Aorta (tissue), 5 donors: ENCODE measurements at places on chromosomes 11 and 22. TPM values are rescaled to one million over a fixed set of nuclear protein-coding genes. Genes with fewer than 3 reads are reported as not detected.

NRGN gene
- 38.5 TPM for polyA plus RNA-seq

DNA sequence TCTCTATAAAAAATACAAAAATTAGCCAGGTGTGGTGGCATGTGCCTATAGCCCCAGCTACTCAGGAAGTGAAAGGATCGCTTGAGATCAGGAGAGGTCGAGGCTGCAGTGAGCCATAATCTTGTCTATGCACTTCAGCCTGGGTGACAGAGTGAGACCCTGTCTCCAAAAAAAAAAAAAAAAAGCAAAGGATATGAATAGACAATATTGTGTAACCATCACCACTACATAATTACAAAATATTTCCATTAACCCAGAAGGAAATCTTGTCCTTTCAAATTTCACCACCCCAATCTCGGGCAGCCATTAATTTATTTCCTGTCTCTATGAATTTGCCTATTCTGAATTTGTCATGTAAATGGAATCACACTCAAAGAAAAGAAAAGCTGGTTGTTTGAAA lies 21.2 kb downstream of the RSF1 start:
- H3K27me3 ChIP-seq, result no peaks in the 10 kb centered on the region
- no peak for DNase-seq

DNA sequence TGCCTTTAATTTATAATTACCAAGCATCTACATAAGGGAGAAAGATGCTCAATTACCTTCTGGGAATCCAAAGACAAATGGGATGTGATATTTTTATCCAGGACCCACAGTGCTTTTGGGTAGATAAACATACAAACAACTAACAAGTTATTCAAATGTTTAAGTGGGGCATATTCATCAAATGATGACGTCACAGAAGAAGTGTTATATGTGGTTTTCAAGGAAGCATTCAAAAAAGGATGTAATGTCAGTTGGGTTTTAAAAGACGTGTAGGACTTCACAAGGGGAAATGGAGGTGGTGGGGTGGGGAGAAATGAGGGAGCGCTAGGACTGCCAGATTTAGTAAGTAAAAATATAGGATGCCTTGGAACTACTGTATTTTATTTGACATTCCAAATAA lies 915.9 kb downstream of the KCNA4 start:
- DNase-seq, result no peak
- H3K36me3 ChIP-seq, result no peaks in the 10 kb centered on the region
- no peaks in the 10 kb centered on the region for H3K27me3 ChIP-seq
- H3K4me3 ChIP-seq, result no peak overlapping the region
- H3K4me1 ChIP-seq, result no peaks in the 10 kb centered on the region

DNA sequence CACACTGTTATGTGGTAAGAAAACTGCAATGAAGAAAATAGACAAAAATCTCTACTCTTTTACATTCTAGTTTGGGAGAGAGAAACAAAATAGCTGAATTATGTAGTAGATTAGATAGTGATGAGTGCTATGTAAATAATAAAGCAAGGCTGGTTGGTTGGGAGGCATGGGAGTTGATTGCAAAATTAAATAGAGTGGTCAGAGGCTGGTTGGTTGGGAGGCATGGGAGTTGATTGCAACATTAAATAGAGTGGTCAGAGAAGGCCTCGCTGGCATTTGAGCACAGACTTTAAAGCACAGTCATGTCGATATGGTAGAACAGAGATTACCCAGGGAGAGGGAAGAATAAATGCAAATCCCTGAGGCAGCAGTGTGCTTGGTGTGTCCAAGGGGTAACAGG lies 22.4 kb downstream of the SIK2 start:
- no peak for DNase-seq
- no peaks in the 10 kb centered on the region for H3K4me1 ChIP-seq
- no peak overlapping the region for H3K4me3 ChIP-seq
- no peaks in the 10 kb centered on the region for H3K27me3 ChIP-seq

XKR3 gene
- not detected for polyA plus RNA-seq

MPST gene
- 102 TPM for polyA plus RNA-seq

DNA sequence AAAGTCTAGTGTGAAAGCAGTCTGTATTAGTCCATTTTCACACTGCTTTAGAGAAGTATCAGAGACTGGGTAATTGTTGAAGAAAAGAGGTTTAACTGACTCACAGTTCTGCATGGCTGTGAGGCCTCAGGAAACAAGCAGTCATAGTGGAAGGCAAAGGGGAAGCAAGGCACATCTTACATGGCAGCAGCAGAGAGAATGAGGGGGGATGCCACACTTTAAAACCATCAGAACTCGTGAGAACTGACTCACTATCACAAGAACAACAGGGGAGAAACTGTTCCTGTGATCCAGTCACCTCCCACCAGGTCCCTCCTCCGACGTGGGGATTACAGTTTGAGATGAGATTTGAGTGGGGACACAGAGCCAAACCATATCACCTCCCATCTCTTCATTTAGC lies 13.8 kb upstream of the TUBA8 start:
- H3K4me1 ChIP-seq, result no peaks in the 10 kb centered on the region
- H3K4me3 ChIP-seq, result no peak overlapping the region
- no peaks in the 10 kb centered on the region for H3K27me3 ChIP-seq
- DNase-seq, result no peak
- no peaks in the 10 kb centered on the region for H3K36me3 ChIP-seq

DNA sequence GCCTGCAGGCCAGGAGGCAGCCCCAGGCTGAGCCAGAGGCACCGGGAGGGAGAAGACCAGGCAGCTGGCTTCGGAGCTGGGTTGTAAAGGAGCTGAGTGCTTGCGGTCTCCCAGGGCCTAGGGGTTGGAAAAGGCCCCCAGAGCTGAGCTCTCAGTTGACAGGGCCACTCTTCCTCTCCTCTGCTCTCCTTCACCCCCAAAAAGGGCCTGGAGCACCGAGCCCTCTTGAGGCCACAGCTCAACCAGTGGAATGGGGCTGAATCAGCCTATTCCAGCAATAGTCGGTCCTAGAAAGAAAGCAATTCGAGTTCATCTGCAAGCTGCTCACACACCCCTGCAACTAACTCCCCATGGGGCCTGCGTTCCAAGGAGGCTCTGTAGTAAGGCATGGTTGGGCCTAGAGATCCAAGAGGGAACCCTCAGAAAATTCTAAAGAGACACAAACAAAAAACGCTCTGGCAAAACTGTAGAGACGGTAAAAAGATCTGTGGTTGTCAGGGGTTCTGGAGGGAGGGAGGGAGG lies 205.0 kb downstream of the BUD13 start:
- no peaks in the 10 kb centered on the region for H3K4me1 ChIP-seq
- no peak overlapping the region for H3K27ac ChIP-seq
- H3K27me3 ChIP-seq, result no peaks in the 10 kb centered on the region
- H3K4me3 ChIP-seq, result no peak overlapping the region
- no peaks in the 10 kb centered on the region for H3K36me3 ChIP-seq

KCNQ1 gene
- 5.4 TPM for polyA plus RNA-seq

HBD gene
- not detected for polyA plus RNA-seq

- peak overlapping the region; percentile 74 for H3K27ac ChIP-seq
- H3K27me3 ChIP-seq, result no peaks in the 10 kb centered on the region
Measured at GRCh38 chr11:44604171-44604581, 38.7 kb downstream of the CD82 start.

DNA sequence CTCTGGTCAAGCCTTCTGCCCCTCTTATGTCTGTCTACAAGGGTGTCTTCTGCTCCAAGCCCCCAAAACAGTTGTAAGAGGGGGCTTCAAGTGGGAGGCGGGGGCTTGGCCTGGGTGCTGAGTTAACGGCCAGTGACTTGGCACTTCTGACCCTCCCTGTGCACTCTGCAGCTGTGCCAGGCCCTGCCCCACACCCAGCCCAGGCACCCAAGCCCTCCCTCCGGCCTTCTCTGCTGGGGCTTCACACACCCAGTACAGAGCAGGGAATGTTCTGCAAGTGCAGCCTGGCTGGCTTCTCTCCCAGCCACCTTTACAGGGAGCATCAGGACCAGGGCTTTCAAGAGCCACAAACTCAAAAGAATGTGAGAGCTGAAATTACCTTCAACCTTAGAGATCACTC lies 3.8 kb downstream of the TMEM121B start:
- peak; percentile 68 for DNase-seq
- no peak overlapping the region for H3K27ac ChIP-seq
- no peak overlapping the region for H3K4me3 ChIP-seq

DNA sequence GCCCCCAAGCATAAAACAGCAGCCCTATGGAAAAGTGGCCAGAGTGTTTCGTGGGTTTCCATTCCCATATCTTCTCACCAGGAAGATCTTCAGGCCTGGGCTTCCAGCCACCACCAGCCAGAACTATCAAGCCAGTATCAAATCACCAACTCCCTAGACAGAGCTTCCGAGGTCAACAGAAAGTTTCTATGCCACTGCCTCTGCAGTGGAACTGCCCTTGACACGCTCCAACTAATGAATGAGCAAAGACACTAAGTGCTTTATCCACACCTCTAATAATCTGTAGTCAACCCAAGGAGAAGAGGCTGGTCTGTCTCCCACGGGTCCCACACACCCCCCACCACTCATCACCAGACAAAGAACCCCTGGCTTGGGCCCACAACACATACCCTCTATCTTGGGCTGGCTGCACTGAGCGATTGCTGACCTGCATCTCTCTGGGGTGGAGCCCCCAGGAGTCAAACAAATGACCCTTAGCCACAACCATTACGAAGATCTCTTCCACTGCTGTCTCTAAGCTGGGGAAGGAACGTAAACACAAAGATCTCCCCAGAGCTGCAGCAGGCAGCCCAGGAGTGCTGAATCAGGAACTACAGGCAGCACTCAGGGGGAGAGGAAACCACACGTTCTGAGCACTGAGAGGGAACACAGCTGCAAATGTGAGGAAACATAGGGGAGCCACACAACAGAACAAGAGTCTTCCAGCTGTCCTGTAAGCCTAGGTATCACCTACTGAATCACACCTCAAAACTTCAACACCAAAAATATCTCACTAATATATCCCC lies 9.7 kb downstream of the OR5AN1 start:
- no peaks in the 10 kb centered on the region for H3K4me1 ChIP-seq
- no peaks in the 10 kb centered on the region for H3K27me3 ChIP-seq
- H3K27ac ChIP-seq, result no peak overlapping the region
- no peaks in the 10 kb centered on the region for H3K36me3 ChIP-seq

- peak overlapping the region; percentile 77 for H3K4me3 ChIP-seq
- no peak for DNase-seq
- H3K36me3 ChIP-seq, result no peaks in the 10 kb centered on the region
Measured at GRCh38 chr22:50245214-50246072, 620 bp upstream of the TUBGCP6 start.

DNA sequence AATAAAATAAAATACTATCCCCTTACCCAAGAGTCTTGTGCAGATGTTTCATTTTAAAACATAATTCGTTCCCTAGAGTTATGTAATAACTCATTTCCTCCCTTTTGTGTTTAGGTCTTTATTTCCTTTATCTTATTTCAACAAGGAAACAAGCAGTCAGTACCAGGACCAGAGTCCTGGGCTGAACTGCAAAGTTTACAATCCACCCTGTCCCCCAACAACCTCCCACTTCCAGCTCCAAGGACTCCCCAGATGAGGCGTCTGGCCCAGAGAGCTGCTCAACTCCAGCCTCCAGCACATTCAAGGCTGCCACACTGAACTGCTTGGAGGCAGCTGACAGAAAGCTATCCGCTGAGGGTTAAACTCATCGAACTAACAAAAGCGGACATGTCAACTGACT lies 4.5 kb downstream of the POLDIP3 start:
- DNase-seq, result no peak
- peaks cover 1% of the 10 kb centered on the region for H3K27me3 ChIP-seq
- no peaks in the 10 kb centered on the region for H3K36me3 ChIP-seq

DNA sequence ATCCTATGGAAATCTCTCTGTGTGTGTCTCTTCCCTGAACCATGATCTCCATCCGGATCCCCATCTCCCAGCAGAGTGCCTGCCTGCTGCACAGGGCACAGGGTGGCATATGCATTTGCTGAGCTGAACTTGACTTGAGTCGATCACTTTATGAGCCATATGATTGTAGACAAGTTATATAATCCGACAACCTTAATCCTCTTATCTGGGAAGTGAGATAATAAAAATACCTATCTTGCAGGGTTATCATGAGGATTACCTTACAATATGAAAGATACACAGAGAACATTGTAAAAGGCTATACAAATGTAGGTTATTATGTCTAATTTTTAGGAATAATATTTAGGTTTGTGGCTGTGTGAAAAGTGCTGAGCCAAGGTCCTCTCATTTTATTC lies 124.5 kb downstream of the ST3GAL4 start:
- H3K27me3 ChIP-seq, result no peaks in the 10 kb centered on the region
- H3K27ac ChIP-seq, result no peak overlapping the region
- no peak overlapping the region for H3K4me3 ChIP-seq
- no peak for DNase-seq
- H3K4me1 ChIP-seq, result no peaks in the 10 kb centered on the region

DNA sequence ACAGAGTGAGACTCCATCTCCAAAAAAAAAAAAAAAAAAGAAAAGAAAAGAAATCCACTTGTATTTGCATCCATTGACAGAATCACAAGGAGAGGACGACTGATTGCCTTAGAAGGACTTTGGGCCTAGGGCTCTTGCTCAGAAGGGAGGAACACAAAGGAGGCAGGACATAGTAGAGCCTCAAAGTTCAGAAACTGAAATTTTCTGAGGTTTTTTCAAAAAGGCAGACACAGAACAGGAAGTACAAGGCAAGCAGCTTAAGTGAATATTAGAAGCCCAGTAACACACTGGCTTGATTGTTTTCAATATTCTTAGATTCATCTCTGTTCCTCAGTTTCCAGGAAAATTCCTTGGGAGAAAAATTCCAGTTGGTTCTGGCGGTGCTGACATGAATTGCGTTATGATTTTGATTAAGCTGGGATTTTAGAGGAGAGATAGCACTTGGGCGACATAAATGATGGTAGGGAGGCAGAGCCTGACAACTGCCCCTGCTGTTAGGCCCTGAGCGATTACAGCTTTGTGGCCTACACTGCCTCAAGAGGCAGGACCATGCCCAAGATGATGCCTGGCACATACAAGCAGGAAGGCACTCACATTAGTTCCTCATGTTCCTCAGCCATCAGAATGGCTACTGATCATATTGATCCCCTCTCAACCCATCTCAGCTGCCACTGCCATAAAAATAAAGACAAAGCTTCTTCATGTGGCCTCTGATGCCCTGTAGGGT lies 15.3 kb downstream of the CLPB start:
- no peaks in the 10 kb centered on the region for H3K27me3 ChIP-seq
- H3K4me1 ChIP-seq, result no peaks in the 10 kb centered on the region
- H3K4me3 ChIP-seq, result no peak overlapping the region
- H3K36me3 ChIP-seq, result no peaks in the 10 kb centered on the region
- no peak for DNase-seq

DNA sequence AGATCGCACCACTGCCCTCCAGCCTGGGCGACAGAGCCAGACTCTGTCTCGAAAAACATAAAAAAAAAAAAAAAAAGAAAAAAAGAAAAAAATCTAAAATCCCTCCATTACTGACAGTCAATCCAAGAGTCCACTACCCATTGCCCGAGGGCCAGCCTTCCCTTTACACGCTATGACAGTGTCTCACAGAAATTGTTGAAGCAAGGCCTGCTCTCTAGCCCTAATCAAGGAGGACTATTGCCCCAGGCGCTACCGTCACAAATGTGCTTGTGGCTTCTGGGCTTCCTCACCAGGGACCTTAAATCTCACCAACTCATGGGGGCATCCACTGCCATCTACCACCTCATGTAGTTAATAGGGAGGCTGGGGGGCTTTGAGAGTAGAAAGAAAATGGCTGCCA lies 49.9 kb downstream of the UBASH3B start:
- H3K4me1 ChIP-seq, result no peaks in the 10 kb centered on the region
- H3K36me3 ChIP-seq, result peaks cover 2% of the 10 kb centered on the region
- DNase-seq, result no peak
- no peak overlapping the region for H3K27ac ChIP-seq
- H3K27me3 ChIP-seq, result no peaks in the 10 kb centered on the region
- H3K4me3 ChIP-seq, result no peak overlapping the region

RANBP1 gene
- polyA plus RNA-seq, result 75.0 TPM
